ENCODE measurements at places on chromosomes 2 and 18.

DNA sequence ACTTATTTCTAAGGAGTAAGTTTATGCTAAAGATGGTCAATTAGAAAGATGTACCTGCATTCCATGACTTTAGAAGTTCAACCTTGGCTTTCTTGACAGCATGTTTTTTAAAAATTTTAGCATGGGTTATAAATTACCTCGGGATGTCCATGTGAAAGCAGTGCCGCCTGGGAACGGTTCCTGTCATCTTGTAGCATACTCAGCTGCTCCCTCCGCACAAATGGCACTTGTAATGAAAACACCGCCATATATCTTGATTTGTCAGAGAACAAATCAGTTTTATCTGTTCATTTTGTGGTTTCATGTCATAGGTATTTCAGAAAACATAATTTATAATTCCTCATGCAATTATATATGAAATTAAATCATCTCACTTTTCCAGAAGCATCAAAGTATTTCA, 38.3 kb downstream of the SATB2 start:
- no peak for DNase-seq

DNA sequence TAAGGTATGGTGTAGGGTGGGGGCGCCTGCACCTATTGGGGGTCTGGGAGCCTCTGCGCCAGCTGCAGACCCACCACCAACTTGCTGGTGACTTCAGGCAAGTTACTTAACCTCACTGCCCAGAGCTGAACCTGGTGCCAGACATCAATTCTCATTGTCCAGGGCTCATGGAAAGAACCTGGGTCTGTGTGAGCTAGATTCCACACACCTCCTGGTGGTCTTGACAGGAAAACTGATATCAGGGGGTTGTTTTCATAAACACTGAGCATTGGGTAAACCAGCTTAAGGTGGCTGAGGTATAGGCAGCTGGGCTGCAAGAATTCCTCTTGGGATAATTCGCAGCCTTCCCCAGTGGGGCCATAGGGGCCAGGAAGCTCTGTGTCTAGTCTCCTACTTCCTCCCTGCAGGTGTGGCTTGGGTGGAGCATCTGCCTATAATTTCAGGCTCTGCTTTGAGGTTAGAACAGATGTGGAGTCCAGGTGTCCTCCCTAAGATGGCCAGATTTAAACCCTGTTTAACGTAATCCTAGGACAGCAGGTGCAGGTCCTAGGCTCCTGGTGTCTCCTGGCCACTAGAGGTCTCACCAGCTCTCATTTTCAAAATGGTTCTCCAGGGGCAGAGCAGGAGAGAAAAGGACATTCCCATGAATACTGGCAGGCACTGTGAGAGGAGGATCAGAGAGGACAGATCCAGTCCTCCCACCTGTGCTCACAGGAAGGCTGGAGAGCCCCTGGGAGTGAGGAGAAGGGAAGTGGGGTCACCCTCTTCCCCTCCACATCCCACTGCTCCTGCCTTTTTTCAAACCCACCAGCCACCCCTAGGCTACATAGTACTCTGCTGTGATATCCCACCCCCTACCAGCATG, 100.4 kb upstream of the SMAD2 start:
- DNase-seq = no peak

DNA sequence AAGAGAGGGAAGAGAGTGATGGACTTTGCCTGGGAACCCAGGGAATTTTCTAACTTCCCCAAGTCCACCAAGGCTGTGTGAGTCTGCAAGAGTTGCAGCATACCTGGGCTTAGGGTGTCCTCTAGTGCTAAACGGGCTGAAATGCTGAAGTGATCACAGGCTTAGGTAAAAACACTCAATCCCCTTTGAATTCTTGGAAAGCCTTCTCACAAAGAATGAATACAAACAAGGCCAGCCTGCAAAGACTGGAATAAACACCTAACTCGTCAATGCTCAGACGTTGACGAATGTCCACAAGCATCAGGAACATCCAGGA, 30.0 kb upstream of the BMP10 start:
- no peak for DNase-seq

GRCh38 chr18:72539901-72540300, 4.2 kb downstream of the CBLN2 start:
- DNase-seq = no peak

DNA sequence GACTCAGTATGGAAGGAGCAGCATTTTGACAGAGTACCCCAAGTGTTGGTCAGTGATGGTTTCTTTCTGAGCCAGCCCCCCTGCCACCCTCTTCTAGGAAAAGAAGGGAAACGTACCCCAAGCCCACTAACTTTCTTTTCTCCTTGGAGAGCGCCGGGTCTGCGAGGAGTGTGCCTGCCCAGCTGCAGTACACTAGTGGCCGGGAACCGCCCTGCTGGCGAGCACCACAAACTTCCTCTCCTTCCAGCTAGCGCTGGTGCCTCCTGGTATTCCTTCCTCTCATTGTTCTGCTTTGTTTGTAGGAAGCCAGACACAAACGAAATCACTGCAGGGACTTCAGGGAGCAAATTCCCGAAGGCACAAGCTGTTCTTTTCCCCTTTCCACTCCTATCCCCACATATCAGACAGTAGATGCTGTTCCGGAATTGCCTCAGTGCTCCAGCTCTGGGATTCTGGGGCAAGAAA, 1.8 kb downstream of the CCDC85A start:
- no peak for DNase-seq

DNA sequence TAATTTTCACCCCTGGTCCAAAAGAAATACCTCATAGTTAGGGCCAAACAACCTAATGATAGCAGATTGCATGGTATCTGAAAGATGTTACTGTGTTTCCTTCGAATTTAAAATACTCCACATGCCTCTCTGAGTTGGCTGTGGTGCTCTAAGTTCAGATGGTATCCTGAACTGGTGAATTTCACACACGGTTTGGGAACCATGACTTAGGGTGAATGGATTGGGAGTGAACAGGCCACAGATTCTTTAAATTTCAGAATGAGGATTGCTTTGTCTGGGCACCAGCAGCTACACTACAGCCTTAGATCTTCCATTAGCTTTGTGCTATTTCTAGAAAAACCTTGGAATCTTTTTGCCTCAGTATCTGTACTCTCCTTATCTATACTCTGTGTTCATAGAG, 6.2 kb downstream of the GMCL1 start:
- DNase-seq = no peak

DNA sequence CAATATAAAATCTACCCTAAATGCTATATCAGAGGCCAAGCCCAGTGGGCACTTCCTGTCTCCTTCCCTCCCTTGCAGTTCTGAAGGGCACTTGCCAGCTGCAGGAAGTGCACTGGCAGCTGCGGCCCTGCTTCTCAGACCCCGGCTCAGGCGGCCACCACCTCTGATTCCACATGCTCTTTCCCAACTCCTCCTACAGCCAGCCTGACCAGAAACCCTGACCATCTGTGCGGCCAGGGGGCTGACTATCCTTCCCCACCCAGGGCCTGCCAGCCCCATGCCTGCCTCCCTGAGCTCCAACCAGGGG, 88.6 kb downstream of the ZBTB7C start:
- no peak for DNase-seq

GRCh38 chr2:191951376-191951775, 104.5 kb upstream of the CAVIN2 start:
- no peak for DNase-seq

DNA sequence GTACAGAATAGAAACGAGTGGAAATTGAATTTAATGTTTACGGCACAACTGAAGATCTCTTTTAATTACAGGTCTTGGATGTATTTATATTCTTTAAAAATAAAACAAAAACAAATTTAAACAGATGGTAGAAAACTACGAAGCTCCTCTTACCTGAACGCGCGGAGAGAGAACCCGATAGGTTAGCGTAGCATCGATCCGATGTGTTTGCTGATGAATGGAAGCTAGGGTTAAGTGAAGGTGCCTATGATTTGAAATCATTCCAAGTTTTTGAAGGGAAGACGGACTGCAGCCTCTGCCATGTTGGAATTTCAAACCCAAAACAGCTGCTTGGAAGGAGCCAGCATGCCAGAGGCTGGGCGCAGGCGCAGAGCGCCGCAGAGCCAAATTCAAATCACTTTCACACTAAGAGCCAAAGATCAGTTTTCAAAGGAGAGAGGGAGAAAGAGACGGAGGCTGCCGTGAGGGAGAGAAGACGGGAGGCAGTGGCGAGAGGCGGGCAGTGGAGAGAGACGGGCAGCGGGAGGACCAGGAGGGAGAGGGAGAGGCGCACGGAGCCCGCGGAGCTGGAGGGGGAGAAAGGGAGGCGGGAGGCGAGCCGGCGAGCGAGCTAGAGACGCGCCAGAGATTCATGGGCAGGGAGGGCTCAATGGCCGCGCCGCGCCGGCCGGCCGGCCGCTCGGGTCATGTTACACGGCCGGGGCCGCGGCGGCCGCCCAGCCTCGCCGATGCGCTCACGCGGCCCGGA, at the start of gene FIGN:
Gene FIGN (minus strand): TSS at position 324 of the 748 bp plus-strand sequence. CDS start 1,081 bp downstream, outside the sequence.
- DNase-seq = no peak

GRCh38 chr2:233329489-233330135, 22.0 kb downstream of the SAG start:
- no peak for DNase-seq

DNA sequence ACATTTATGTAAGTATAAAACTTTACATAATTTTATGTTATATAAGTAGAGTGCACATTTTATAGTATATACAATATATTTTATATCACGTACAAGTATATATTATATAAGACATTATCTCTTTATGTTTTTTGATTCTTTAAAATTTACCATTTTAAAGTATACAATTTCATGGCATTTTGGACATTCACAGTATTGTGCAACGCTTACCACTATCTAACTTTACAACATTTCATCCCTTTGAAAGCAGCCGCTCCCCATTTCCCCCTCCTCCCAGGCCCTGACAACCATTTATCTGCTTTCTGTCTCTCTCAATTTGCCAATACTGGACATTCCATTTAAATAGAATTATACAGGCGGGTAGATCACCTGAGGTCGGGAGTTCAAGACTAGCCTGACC, 512.5 kb downstream of the TSN start:
- no peak for DNase-seq

DNA sequence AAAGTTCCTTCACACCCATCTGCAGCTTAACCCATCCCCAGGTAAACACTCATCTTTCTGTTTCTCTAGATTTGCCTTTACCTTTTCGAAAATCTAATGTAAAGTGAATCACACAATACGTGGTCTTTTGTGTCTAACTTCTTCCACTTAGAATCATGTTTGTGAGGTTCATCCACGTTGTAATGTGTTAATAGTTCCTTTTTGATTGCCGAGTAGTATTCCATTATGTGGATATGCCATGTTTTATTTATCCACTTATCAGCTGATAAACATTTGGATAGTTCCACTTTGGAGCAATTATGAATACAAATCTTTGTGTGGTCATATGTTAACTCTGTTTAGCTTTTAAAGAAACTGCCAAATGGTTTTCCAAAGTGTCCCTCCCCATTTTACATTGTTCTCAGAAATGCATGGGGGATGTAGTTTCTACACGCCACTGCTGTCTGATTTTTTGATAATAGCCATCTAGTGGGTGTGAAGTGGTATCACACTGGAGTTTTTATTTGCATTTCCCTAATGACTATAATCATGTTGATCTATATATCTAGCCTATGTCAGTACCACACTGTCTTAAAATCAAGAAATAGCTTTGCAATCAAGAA, 22.3 kb downstream of the PECR start:
- no peak for DNase-seq

GRCh38 chr2:165843351-165843750, 49.3 kb upstream of the GALNT3 start:
- DNase-seq = no peak

GRCh38 chr2:119536211-119536610, 8.0 kb upstream of the CFAP221 start:
- no peak for DNase-seq

DNA sequence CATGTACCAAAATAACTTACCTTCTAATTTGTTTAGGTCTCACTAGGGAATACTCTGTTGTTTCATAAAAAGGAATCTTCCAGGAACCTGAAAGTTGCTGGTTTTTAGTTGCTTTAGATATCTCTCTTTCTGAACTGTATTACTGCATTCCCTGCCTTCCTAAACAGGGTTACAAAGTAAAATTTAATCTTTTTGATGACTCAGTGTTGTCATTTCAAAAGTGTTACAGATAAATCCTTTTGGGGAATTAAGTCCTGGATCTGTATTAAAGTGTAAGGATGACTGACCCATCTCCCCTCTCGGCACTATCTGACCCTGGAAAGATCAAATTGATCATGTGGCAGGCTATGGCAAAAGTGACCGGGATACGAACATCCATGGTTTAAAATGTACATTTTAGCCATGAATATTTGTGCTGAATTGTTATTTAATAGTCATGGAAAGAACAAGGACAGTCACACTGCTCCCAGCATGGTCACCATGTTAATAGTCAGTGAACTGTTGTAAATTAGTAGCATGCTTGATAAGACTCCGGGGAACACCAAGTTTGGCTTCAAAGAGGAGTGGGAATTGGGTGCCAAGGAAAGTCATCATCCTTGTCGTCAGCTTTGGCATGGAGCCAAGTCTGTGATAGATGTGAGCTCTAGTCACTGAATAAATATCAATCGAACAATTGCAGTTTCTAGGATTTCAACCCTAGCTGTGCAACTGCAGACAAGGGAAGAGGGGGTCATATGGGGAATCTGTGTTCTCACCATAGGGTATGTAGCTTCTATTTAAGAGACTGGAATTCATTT, 4.2 kb downstream of the PLEKHA3 start:
- DNase-seq = no peak

GRCh38 chr2:239762655-239763269, 262.4 kb downstream of the NDUFA10 start:
- DNase-seq = no peak

DNA sequence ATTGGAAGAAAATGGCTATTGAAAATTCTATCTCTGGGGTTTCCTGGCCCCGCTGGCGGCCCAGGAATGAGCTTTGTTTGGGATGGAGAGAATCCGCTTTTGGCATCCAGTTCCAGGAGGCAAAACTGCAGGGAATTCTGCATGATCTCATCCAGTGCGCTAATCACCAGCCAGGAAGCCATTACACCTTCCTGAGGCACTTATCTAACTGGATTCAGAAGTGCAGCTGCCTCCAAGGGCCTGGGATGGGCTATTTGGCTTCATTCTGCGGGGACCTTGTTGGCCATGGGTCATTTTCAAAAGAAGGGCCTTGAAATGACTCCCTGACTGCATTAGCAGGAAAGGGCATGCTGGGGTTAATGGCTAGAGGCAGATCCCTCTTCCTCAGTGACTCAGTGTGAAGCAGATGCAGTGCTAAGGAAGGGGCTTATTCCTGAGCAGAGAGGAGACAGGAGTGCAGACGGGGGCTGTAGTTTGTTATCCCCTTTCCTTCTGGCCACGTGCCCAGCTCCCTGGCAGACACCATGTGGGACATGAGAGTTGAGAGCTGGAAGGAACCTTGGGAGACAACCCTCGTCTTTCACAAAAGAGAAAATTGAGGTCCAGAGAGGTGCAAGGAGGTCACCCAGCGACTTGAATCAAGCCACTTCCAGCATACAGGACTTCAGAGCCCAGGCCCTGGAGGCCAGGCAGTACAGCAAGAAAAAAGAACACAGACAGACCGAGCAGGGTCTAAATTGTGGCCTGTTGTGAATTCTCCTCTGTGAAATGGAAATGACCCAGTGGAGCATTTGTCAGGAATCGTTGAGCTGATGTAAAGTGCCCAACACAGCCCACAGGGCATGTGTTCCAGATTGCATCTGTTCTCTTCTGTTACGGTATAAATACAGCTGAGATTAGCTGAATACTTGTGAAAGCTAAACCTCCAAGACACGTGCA, 161.8 kb downstream of the PRKCE start:
- DNase-seq = no peak

Measured in stimulated activated CD8-positive, alpha-beta memory T cell treated with anti-CD3 and anti-CD28 coated beads, Interleukin-4, amount 100 ng/mL, for 4 hours (primary cell).